ENCODE measurements at places on chromosomes 7 and 10.

DNA sequence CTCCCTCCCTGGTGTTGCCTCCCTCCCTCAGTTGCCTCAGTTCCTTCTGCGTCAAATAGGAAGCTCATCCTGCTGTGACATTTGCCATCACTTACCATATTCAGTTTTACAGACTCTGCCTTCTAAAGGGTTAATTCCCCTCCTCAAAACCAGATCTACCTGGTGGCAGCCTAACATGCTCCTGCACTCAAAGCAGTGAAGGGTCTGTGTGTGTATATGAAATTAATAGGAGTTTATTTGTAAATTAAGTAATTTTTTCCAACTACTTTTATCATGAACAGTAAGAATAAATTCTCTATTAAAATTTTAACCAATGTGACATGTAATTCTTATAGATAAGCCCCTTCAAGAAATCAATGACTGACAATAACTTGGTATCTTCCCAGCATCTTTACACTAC lies 158.6 kb upstream of the INSYN2A start:
- no peak for DNase-seq

DNA sequence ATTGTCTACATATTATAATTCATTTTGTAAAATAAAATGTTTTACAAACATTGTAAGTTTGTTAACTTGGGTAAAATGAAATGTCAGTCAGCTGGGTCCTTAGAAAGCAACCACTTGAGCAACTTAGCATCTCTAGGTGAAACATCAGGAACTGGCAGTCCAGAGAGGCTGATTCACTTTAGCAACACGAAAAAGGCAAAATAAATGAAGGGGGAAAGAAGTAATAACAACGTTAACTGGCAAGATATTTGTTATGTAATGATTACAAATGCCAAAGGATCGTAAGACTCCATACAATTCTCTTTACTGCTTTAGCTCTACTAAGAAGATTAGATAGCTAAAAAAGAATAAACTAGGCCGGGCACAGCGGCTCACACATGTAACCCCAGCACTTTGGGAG lies 5.0 kb downstream of the PDZD8 start:
- DNase-seq: no peak

- peak; percentile 0 for DNase-seq
These were observed 9.5 kb upstream of the ASAH2 start for GRCh38 chr10:50260791-50261281.

DNA sequence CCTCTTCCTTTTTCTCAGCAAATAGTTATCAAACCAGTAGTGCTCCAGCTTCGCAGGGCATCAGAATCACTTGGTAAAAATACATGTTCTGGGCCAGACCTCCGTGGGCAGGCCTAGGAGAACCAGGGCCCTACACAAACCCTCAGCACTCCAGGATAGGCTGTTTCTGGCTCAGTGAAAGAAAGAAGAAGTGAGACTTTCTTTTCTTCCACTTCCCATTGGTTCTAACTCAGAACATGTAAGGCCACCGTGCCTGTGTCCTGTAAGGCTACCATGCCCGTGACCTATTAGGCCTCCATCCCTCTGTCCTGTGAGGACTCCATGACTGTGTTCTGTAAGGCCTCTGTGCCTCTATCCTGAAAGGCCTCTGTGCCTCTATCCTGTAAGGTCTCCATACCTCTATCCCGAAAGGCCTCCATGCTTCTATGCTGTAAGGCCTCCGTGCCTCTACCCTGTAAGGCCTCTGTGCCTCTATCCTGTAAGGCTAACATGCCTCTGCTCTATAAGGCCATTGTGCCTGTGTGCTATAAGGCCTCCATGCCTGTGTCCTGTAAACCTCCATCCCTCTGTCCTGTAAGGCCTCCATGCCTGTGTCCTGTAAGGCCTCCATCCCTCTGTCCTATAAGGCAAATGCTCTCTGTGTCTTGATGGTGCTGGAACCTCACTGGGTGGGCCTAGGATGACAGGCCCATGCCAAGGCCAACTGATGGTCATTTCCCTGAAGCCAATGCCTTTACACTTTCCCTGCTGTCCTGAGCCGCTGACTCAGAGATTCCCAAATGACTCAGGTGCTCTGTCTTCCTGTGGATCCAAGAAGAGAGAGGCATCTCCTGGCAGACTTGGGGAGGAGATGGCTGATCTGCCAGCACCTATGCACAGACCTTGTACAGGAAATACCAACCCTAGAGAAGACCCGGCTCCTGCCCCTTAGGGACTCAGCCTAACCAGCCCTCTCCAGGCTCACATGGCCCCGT lies 96.6 kb upstream of the CACUL1 start:
- no peak for DNase-seq

GRCh38 chr10:45607276-45607675 lies 65.3 kb downstream of the ZFAND4 start:
- DNase-seq: no peak

GRCh38 chr7:67414858-67415257 lies 418.2 kb downstream of the TYW1 start:
- no peak for DNase-seq

GRCh38 chr7:2494191-2495130 lies 18.3 kb upstream of the GRIFIN start:
- no peak for DNase-seq

DNA sequence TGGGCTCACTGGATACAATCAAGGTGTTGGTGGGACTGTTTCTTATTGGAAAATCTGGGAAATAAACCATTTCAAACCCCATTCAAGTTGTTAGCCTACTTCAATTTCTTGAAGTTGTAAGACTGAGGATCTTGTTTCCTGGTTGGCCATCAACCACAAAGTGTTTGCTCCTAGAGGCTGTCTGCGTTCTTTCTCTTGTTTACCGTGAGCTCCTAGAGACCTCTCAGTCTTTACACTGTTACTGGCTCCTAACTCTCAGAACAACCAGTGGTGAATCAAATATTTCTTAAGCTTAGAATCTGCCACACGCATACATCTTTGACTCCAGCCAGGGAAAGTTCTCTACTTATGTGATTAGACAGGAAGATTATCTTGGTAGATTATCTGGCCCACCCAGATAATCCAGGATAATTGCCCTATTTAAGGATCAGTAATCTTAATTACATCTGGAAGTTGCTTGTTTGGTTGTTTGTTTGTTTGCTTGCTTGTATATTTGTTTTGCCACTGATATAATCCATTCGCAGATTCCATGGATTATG lies 798.7 kb downstream of the IPMK start:
- no peak for DNase-seq

GRCh38 chr7:157472311-157473050 lies 135.7 kb downstream of the DNAJB6 start:
- DNase-seq: no peak

GRCh38 chr7:91837397-91838070 lies 43.0 kb downstream of the MTERF1 start:
- DNase-seq: no peak

DNA sequence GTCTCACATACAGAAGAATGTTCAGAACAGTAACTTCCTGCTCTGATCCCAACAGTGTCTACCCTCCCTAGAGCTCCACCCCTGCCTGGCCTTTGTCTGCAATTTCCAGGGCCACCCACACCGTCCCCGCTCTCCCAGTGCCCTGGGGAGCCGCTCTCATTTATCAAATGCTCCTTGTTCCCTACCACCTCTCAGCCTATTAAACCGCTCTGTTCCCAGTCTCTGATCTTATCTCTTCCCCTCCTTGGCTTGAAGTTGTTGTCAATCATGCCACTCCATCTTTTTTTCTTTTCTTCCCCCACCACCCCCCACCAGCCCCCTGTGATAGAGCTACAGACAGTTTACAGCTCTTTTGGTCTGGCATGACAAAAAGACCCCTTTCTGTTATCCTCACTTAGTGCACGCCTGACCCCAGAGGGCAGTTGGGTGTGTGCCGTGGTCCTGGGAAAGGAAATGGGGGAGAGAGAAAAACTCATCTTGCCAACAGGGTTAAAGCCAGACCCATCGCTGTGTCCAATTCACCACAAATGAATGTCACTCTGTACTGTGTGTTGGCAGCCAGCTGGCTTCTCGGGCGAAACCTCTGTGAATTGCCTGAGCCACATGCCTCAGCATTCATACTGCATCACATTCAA lies 28.8 kb upstream of the HECTD2 start:
- DNase-seq: no peak

DNA sequence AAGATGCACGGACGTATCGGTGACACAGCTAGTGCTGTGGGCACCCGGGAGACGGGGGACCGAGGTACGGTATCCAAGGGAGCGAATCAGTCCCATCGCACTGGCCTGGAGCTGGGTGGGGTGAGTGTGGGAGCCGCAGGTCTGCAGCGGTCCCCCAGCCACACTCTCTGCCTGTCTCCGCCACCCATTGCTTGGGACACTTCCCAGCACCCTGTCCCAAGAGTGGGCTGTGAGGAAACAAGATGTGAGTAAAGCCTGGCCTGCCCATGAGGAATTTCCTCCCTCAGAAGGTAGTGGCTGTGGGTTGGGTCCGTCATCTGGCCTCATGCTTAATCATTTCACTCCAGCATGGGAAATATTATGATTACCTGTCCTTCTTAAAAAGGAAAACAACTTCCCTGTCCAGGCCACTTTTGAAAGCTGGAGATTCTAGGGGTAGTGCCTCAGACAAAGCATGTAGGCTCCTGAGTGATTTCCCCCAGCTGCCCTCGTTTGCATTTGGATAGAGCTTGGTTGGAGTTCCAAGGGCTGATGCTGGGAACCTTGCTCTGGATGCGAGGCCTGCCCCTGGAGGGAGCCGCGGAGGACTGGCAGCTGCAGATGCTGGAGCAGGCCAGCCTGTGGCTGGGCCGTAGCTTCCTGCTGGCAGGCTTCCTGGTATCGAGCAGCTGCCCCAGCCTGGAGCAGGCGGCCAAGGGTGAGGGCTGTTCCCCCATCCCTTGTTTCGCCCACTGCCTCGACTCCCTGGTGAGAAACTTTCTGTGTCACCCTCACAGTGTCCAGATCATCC lies 6.2 kb upstream of the ACTR3C start:
- DNase-seq: no peak

GRCh38 chr7:99209781-99210180 lies 1.9 kb upstream of the KPNA7 start:
- no peak for DNase-seq

DNA sequence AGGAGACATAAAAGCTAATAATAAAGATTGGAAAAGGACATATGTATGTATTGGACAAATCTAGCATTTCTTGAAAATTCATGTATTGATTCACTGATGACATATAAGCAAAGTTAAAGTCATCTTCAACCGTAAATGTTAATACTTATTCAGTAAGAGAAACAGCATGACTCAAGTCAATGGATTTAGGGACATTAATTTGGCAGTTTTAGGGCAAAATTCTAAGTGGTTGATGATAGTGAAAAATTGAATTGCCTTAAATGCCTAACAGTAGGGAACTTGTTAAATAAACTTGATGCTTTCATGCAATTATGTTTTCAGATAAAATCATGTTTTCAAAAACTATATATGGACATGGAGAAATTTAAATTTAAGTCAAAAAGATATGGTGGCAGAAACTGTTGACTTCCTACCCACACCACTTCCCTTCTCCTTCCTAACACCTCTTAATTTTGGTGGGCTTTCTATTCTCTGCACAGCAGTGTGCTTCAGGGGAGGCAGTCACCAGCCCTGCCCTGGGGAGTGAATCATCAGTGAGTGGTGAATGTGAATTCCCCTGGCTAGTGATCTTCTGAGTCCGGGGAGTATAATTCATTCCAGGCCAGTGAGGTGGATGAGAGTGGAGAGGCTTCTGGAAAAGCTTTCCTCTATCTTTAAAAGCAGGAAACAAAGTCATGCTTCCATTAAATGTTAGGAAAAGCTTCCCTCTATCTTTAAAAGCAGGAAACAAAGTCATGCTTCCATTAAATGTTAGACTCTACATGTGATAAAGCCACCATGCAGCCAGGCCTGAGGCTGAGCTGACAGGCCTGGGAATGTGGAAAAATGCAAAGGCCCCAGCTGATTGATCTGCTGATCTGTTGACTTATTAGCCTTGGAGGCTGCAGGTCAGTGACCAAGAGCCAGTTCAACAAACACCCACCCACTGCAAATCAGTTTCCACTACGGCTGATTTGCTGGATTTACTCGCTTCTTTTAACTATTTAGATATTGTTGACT lies 25.2 kb upstream of the ITGB1 start:
- DNase-seq: peak; percentile 77

DNA sequence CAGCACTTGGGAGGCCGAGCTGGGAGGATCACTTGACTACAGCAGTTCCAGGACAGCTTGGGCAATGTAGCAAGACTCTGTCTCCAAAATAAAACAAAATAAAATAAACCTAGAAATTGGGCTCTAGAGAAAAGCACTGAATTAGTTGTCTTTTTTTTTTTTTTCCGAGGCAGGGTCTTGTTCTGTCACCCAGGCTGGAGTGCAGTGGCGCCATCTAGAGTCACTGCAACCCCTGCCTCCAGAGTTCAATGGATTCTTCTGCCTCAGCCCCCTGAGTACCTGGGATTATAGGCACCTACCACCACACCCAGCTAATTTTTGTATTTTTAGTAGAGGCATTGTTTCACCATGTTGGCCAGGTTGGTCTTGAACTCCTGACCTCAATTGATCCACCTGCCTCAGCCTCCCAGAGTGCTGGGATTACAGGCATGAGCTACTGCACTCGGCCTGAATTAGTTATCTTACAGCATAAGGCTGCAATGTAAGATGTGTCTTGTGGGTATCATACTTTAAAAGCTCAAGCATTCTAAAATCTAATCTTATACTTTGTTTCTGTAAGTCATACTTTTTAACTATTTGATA lies 12.8 kb downstream of the MEIG1 start:
- DNase-seq: no peak

GRCh38 chr7:27377988-27378387 lies 135.4 kb downstream of the EVX1 start:
- DNase-seq: no peak

- no peak for DNase-seq
These were observed 105.7 kb downstream of the SNX10 start for GRCh38 chr7:26397332-26397731.

All from BJ (cell line).